B cell (primary cell): ENCODE measurements at places on chromosomes 7 and 10. TPM values are rescaled to one million over a fixed set of nuclear protein-coding genes. Genes with fewer than 3 reads are reported as not detected.

COBL gene
- not detected in 2 replicates for total RNA-seq

- no peak for DNase-seq
Measured at GRCh38 chr10:129057856-129058663, 409.0 kb upstream of the MGMT start.

DNA sequence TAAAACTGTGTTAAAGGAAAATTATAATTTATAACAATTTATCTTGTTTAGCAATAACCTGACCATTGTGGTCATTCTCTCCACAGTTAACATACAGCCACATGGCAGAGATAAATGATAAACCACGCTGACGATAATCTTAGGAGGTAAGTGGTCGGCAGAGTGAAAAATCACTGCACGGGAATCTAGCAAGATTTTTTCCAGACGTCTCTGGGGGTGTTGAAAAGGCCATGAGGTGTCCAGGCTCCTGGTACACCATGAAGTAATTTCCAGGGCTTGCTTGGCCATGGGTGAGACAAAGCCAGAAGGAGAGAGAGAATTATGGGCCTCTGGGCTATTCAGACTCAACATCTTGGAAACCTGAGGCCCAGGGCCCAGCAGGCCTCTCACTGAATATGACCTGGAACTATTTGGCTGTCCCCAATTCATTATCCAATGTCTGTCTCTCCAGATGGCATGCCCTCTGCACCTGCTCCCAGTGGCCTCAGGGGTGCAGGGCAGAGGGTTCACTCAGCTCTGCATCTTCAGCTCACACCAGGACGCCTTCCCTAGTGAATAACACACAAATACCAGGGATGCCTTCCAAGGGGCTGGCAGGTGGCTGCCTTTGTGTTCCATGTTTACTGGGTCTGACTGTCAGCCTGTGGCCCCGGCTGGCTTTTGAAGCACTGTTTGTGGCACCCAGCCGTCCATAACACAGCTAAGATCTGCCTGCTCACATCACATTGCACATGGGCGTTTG lies 590.4 kb upstream of the PFKP start:
- no peak for DNase-seq

OR6B1 gene
- total RNA-seq, result not detected in 2 replicates

DNA sequence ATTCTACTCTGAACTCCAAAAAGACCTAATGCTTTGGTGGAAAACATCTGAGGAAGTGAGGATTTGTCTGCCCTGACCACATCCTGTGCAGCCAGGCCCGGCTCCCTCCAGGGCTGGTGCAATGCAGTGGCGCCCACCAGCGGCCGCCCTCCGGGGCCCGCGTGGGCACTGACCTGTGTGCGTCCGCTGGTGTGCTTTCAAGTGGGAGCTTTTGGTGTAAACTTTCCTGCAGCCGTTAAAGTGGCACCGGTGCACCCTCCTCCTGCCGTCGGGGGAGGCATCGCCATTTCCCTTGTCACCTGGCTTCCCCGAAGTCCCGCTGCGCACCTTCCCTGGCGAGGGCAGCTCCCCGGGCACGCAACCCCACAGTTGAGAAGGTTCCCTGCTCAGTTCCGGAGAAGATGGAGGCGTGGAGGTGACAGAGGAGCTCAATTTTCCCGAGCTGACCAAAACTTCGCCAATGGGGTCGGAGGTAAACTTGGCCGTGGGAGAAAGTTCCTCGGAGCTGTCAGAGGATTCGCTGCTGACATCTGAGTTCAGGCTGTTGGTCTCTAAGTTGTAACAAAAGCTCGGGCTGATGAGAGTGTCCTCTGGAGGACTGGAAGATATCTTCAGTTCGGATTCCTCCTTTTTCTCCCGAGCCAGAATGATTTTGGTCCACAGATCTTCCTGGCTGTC lies 3.4 kb downstream of the KLF6 start:
- DNase-seq, result peak; percentile 54
